Activated T-helper 1 cell treated with anti-CD3 and anti-CD28 coated beads, Interleukin-2, amount 50 U/mL, for 16 hours (primary cell): ENCODE measurements at places on chromosomes 2 and 18.

DNA sequence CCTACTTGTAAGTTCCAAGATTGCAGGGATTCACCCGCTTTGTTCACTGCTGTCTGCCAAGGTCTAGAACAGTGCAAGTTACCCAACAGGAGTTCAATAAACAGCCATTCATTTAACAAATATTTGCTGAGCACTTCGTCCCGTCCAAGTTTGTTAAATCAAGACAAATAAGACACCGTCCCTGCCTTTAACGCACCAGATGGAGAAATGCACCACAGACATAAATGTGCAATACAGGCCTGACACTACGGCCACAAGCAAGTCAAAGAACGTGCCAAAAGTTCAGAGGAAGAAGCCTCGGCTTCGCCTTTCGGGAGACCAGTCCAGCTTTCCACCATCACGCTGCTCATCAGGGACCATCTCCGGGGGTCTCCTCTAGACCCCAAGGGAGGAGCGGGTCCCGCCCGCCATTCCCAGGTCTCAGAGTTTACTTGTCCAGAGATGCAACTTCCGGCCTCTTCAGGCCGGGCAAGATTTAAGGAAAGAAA lies 429 bp downstream of the C2orf76 start:
- no peak for DNase-seq

GRCh38 chr2:198374375-198375082 lies 570.1 kb downstream of the PLCL1 start:
- DNase-seq: no peak

- DNase-seq: no peak
These were observed 98.3 kb downstream of the NAB1 start for GRCh38 chr2:190746971-190747761.

GRCh38 chr18:808086-808485 lies 4.0 kb downstream of the YES1 start:
- DNase-seq: no peak

- DNase-seq: no peak
These were observed 14.1 kb upstream of the MSH2 start for GRCh38 chr2:47388888-47389287.

- no peak for DNase-seq
These were observed 785.9 kb downstream of the EPHA4 start for GRCh38 chr2:220786216-220786615.

- DNase-seq: no peak
These were observed 67.4 kb upstream of the GALNT5 start for GRCh38 chr2:157190151-157190550.

DNA sequence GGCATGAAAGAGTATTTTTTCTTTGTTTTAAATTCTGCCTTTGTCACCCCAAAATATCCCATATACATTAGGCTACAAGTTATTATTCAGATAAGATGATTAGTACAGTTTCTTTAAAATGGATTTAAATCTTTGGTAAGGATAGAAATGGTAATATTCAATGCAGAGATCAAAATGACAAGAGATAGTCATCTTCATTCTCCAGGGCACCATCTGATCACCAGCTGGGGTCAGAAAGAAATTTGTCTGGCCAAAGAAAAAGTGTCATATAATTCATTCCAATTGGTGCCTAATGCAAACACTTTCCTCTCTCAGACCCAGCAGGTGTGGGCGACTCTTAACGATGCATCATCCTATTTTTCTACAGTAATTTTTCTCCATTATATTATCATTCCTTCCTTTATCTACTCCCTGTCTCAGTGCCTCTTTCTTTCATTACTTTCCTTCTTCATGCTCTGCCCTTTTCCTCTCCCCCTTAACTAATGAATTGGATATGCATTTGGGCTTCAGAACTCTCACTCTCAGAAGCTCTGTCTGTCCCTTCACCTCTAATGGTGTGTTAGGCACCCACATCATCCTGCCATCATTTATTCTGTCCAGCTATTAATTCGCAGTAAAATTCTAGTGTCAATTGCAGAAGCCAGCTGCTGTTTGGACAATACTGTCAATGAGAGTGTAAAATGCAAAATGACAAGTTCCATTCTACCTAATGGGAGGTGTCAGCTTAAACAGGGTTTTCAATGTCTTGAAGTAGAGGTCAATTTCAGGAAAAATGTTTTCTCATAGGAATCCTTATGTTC lies 570.5 kb downstream of the TDRD15 start:
- DNase-seq: no peak

DNA sequence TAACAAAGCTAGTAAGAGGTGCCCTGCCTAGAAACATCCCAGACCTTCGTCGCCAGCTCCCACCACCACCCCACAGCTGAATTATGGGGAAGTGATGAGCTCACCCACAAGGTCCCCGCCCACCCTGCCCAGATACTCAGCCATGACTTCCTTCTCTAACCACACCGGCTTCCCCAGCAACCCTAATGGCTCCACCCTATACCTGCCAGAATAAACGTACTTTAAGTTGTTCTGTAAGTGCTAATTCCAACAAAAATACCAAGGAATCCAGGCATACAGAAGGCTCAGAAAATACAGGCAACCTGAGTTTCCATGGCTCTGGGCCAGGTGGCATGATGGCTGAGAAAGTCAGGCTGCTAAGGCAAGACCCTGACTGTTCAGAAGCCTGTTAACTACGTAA lies 39.1 kb downstream of the TMEM163 start:
- no peak for DNase-seq

- DNase-seq: no peak
These were observed 69.1 kb downstream of the TNFRSF11A start for GRCh38 chr18:62394006-62394763.

DNA sequence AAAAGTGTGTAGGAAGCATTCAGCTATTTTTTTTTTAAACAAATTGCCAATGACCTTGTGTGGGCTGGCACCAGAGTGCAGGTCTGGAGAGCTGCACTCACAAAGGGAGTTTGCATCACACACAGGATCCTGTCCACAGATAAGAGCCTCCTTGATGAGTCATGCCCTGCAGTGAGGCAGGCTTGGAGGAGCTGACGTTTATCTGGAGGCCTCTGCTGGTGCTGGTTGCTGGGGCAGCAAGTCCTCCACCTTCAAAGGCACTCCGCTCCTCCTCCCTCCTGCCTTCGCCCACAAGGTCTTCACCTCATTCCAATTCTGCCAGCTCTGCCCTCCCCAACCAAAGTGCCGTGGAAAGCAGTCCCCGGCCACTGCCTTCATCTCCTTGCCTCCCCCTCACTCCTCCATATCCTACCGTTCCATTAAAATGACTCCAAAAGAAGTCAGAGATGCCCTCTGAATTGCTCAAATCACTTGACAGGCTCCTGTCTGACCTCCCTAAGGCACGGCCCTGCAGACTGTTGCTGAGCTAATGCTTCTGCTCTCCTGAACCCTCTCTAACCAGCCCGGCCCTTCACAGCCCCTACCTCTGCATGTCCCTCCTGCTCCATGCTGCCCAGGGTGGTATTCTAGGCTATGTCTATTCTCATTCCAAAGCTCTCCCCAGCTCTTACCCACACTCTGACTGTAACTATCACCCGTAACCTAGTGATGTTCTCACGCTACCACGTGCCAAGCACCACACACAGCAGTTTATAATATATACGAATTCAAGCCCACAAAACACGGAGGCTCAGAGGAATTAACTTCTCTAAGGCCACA lies 30.9 kb downstream of the LONRF2 start:
- peak; percentile 6 for DNase-seq

GRCh38 chr2:73877071-73877802 lies 15.6 kb upstream of the ACTG2 start:
- no peak for DNase-seq

- DNase-seq: no peak
These were observed 154.7 kb downstream of the EML6 start for GRCh38 chr2:54878182-54878581.

- DNase-seq: no peak
These were observed 61.9 kb upstream of the ALK start for GRCh38 chr2:29983308-29983707.

DNA sequence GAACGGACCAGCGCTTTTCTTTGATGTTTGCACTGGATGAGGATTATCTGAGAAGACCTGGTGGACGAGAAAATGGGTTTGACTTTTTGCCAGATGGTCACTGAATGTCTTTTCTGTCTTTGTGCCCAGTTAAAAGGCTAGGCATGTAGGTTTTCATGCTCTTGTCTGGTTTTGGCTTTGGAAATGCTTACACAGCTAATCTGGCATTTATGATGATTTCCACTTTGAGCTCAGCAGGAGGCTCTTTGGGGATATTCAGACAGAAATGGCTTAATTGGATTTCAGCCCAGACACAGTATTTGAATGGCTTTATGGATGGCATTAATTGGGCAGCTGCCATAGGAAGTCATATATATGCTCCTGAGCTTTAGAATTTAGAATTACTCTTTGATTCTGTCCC lies 59.6 kb downstream of the NCK2 start:
- DNase-seq: no peak

GRCh38 chr2:64692401-64692800 lies 38.7 kb upstream of the SERTAD2 start:
- no peak for DNase-seq

DNA sequence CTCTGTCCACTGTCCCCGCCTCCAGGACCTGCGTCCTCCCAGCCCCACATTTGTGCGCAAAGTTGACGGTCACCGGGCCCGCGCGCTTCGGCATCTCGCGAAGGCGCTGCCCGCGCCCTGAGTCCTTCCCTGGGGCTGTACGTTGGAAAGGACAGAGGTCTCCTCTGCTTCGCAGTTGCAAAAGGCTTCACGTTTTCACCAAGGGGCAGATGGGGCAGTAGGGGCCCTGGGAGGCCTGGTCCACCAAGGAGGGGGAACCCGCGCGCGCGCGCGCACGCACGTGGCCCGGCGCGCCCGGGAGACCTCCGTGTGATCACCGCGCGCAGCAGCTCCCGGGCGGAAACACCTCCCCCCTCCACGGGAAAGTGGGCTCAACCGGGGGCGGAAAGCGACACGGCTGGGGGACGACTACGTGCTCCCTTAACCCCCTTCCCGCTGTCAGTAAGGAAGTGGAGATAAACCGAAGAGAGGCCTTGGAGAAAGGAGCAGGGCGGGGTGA lies 21.9 kb downstream of the TEX44 start:
- peak; percentile 13 for DNase-seq

DNA sequence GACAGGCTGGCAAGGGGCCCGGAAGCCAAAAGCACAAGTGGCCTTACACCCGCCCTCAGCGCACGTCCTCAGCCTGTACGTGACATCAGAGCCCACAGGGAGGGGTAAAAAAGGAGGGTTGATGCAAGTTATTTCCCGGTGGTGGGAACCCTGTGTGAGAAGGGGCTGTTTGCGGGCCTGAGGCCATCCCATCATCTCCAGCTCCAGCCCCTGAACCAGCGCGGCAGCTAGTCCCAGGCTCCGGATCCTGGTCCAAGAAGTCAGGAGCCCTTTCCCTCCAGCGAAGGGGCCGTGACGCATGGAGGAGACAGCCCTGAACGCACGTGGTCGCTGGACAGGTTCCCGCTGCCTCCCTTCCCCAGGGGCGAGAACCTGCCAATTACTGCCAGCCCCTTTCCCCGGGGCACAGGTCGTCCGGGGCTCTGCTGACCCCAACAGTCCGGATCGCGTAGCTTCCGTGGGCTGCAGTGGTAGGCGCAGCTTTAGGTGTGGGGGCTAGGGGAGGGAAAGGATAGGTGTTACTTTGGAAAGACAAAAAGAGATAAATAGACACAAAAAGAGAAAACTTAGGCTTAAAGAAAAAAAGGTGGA lies 1.3 kb upstream of the LRP2 start:
- DNase-seq: no peak

DNA sequence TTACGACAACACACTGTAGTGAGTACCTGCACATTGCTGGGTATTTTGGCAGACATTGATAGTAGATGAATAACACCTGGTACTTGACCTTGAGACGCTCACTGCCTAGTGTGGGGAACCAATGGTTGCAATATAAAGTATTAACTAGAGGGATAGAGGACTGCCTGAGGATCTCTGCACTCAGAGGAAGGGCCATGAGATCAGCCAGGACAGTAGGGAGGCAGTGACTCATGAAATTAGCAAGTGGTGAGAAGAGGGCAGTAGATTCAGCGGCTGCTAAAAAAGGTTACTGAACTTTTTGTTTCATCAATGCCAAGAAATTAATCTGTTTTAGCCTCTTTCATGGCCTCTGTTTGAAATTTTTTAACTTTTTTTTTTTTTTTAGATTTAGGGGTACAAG lies 250.8 kb upstream of the TCF4 start:
- no peak for DNase-seq

DNA sequence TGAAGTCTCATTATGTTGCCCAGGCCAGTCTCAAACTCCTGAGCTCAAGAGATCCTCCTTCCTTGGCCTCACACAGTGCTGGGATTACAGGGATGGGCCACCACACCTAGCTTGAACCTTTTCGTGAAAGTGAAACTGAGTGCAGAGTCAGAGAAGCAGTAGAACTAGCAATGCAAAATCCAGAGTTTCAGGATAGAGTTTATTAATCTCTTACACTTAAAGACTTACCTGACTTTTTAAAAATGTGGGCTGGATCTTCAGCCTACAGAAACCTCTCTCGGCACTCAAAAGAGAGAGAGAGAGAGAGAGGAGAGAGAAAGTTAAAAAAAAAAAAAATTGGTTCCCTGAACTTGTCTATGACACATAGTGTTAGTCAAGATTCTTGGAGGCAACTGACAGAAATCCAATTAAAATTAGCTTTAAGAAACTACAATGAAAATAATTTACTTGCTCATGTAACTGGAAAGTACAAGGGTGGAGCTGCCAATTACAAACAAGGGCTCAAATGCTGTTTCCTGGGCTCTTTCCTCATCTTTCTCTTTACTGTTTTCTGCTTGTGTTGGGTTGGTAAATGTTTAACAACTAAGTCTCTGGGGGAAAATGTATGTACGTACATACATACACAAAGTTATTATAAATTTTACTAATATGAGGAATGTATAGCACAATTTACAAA lies 98.1 kb upstream of the CERS6 start:
- DNase-seq: no peak

- DNase-seq: no peak
These were observed 13.1 kb upstream of the MLPH start for GRCh38 chr2:237473878-237474441.

GRCh38 chr2:32712870-32713269 lies 85.0 kb downstream of the TTC27 start:
- DNase-seq: no peak

DNA sequence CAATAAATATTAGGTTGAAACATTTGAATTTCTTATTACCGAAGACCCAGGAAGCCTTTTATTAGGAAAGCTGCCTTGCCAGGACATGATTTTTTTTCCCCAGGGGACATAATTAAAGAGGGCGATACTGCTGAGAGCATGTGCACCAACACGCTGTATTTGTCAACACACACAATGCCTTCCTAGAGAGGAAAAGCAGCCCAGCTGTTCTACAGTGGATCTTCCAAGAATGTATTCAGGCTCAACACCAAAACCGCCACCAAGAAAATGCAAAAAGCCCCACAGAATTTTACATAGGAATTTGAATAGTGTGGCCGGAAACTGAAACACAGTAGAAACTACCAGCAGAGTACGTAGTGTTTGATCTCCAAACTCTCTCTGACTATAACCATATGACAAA lies 320.4 kb downstream of the DLGAP1 start:
- DNase-seq: no peak

DNA sequence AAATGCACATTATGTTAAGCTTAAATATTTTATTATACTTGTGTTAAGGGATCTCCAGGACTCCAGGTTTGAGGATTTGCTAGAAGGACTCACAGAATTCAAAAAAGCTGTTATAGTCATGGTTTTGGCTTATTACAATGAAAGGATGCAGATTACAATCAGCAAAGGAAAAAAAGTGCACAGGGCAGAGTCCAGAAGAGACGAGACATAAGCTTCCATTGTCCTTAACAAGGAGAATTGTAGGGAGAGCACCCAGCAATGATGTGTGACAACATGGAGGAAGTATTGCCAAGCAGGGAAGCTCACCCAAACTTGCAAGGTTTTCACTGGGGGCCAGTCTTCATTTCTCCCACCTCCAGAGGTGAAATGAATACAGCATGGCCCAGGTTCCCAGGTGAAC lies 12.8 kb upstream of the MYO5B start:
- DNase-seq: no peak
